Fibroblast of villous mesenchyme (primary cell): ENCODE measurements at places on chromosomes 4 and X. TPM values are rescaled to one million over a fixed set of nuclear protein-coding genes. Genes with fewer than 3 reads are reported as not detected.

GRCh38 chrX:19563327-19563726 is 48.0 kb upstream of the MAP3K15 start:
- no peak for DNase-seq

DNA sequence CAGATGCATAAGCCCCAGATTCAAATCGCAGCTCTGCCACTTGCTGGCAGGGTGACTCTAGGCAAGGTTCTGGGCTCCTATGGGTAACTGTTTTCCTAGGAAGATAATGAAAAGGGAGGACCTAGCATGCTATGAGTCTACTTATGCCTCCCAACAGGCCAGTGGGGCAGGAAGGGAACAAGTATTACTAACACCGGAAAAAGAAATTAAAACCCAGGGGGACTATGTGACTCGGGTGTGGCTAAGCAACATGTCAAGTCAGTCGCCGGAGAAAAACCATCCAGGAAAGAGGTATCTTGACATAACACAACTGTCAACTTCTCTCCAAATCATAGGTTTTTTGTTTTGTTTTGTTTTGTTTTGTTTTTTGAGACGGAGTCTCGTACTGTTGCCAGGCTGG is 45.5 kb upstream of the RBPJ start:
- DNase-seq, result no peak

DNA sequence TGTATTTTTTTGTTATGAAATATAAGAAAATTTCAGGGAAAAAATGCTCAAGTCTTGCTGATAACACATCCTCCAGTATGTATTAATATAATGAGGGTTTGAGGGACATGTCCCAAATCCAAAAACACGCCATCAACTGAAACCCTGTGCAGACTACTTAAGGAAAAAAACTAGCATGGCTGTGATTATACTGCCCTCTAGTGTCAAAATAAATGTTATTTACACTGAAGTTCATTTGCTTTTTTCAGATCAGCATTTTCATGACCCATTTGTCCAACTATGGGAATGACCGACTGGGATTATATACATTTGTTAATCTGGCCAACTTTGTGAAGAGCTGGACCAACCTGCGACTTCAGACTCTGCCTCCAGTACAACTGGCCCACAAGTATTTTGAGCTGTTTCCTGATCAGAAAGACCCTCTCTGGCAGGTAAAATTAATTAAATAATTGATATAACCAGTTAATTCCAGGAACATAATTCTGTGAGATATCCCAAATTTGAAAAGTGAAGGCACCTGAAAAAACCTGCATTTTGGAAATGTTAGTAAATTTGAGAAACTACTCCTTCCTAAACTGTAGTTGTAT is 128.5 kb downstream of the PRSS12 start:
- peak; percentile 78 for DNase-seq

Gene C4orf50
- total RNA-seq, result not detected in 2 replicates

Gene SPANXA2
- not detected in 2 replicates for total RNA-seq

Gene DMRTC1
- total RNA-seq, result not detected in 2 replicates

Gene GAGE12H
- not detected in 2 replicates for total RNA-seq

- DNase-seq, result peak; percentile 64
Measured at GRCh38 chr4:107666134-107666533, 53.9 kb downstream of the PAPSS1 start.

GRCh38 chrX:44400588-44400987 is 57.1 kb upstream of the EFHC2 start:
- DNase-seq, result peak; percentile 63
